Activated CD8-positive, alpha-beta memory T cell treated with anti-CD3 and anti-CD28 coated beads for 1 hour (primary cell): ENCODE measurements at places on chromosomes 13 and 19.

GRCh38 chr19:44207126-44207803 is 5.1 kb upstream of the ZNF227 start:
- peak; percentile 43 for DNase-seq

GRCh38 chr13:114151031-114151430 is 18.6 kb upstream of the RASA3 start:
- DNase-seq, result no peak

- no peak for DNase-seq
Measured at GRCh38 chr19:18780631-18781030, 10.5 kb downstream of the COMP start.

DNA sequence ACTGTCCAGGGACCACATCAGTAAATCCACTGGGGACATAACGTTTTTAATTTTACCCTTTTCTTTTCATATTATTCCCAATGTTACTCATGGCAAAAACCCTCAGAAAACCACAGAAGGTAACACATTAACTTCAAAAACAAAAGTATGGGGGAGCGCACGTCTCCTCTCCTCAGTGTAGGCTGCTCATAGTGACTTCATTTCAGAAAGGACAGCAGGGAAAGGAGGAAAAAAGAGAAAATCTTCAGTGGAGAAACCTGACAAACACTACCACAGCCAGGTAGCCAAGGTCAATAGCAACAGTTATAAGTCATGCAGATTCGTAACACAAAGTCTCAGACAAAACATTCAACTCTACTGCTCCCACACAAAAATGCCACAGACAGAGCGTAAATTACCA is 21.4 kb downstream of the DZIP1 start:
- no peak for DNase-seq

DNA sequence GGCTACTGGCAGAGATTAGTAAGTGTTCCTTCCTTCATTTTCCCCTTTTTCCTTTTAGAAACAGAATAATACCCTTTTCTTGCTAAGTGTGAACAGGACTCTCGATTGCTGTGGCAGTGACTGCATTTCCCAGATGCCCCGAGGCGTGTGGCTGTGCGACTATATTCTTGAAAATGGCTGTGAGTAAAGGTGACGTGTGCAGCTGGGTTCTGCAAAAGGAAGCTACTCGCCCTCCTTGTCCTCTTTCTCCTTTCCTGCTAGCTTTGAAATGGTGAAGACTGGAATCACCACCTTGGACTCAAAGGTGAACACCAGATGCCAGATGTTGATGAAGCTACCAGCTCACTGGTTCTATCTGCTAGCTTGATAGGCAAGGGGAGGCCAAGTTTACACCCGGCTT is 121.4 kb downstream of the MIPEP start:
- no peak for DNase-seq

- no peak for DNase-seq
Measured at GRCh38 chr13:21537105-21537504, 66.9 kb downstream of the MICU2 start.

DNA sequence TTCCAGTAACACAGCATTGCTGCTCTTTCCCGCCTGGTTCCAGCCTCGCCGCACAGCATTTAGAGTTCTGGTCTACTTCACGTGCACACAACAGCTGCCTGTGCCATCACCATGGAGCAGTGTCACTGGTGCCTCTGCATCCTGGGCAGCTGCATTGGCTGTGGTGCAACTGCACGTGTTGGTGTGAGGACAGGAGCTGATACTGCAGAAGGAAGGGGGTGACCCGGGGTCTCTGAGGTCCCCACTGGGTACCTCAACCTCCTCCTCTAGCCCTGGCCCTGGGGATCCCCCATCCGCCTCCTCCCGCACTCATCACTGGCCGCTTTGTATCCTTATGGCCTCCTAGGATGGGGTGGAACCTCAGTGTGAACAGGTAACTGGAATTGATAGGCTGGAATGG is 112.5 kb downstream of the SOX1 start:
- DNase-seq, result no peak

DNA sequence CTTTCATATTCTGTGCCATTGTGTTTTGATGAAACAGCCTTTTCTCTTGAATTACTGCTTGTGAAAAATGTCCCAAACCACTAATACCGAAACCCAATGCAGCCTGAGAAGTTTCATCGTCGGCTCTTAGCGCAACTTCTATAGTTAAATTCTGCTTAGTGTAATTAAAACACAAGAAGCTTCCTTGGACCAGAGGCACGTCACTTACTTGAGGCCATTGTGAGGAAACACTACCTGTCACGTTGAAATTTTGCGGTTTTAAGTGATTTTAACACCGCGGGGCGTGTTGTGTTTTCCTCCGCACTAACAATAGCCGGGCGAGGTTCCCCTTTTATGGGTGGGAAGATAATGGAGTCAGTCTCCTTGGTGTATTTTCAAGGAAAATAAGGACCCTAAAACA is 70.9 kb downstream of the GGACT start:
- DNase-seq, result no peak

- DNase-seq, result peak; percentile 48
Measured at GRCh38 chr13:20703780-20704458, 420 bp downstream of the IL17D start.

DNA sequence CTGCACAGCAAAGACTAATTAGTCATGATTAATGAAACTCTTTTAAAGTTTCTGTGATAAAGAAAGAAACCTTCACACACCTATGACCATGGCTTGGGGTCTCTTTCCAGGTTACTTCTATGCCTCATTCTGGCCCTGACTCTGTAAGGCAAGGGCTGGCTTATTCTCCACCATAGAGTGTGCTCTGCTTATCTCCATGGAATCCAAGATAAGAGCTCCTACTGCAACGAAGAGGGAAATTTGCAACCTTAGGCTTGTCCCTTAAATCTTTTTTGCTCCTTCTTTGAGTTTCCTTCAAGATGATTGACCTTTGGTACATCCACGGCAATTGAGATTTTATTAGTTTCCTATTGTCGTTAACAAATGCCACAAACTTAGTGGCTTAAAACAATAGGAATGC is 239.9 kb downstream of the SPRY2 start:
- no peak for DNase-seq

DNA sequence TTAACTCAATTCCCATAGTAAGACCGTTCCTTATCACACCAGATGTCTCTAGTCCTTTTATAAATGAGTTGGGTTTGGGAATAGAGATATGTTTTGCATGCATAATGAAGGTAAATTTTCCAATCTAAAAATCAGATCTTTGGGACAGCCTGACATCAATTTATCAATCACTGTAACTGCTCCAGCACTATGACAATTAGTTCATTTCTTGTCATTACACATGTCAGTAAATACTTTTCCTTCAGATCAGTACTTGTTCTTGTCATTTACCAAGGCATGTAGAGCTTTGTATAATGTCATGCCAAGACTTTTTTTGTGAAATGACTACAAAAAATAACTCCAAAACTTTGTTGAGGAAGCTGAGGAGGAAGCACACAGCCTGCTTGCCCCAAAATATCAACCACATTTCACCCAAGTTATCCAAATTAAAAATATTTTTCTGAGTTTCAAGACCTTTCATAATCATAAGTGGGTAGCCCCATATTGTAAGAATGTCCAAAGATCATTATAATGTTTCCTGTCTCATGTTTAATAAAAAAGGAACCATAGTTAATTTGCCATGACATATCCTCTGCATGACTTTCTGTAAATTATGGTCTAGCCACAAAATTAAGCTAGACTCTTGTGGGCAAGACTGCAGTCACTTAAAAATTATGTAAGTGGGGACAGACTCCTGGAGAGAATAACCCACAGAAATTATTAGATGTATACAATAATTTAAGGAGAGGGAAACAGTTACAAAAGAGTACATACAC is 586.8 kb downstream of the TBC1D4 start:
- no peak for DNase-seq

GRCh38 chr19:38654628-38655055 is 7.2 kb downstream of the ACTN4 start:
- DNase-seq, result no peak

DNA sequence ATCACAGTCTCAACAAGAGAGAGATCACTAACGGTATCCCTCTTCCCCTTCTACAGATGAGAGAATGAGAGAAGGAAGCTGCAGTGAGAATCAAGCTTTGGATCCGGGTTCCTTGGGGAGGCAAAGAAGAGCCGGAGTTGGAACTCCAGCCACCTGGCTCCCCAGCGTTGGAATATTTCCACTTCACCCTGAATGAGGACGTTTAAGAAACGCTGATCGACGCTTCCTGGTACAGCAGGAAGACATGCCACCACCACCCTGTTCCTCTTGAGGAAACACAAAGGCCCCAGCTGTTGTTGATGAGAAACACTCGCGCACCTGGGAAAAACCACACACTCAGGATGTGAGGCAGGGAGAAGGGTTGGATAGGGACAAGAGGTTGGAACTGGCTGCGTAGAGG is 11.3 kb upstream of the CACNG8 start:
- no peak for DNase-seq
